Ureter (tissue), 1 donor: ENCODE measurements at places on chromosomes 16 and 17. TPM values are rescaled to one million over a fixed set of nuclear protein-coding genes. Genes with fewer than 3 reads are reported as not detected.
A peak's percentile ranks its signal among the peaks of the same experiment; 100 is the strongest.

- no peak for DNase-seq
These were observed 69.7 kb downstream of the NLK start for GRCh38 chr17:28112181-28112580.

DNA sequence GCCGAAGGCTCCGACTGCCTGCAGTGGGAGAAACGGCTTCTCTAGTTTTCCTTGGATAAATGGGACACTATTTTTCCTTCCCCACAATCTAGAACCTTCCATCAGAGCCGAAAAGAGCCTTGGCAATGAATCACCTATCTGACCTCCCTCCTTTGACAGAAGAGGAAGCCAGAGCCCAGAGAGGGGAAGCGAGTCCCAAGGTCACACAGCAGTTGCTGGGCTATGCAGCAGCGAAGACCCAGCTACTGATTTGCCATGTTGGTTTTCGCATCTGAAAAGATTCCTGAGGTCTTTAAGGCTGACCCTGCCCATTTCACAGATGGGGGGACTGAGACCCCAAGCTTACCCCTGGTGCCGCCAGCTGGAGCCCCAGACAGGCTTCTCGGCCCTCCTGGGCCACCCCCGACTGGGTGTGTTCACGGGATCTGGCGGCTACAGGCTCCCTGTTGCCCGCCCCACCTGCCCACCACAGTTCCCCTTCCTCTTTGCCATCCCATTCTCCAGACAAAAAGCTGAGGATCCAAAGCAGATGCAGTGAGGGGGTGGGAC is 45.9 kb downstream of the RAI1 start:
- DNase-seq = no peak

DNA sequence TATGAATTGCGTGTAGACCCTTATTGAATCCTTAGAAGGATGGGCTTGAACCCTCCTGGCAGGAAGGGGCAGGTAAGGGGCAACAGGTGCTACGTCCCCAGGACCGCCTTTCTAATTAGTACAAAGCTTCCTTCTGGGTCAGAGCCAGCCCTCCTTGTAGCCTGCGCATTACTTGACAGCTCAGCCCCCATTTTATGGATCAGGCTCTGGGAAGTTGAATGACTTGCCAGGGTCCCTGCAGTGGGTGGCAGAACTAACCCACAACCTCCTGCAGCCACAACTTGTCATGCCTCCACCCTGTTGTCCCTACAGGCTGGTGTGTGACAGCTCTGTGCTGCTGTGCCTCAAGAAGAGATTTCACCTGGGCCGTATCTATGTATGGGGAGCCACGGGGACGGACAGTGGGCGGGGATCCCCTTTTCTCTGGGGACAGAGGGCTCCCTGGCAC is 2.7 kb downstream of the MYO15B start:
- no peak for DNase-seq

- no peak for DNase-seq
These were observed 6.0 kb upstream of the TPPP3 start for GRCh38 chr16:67399218-67399733.

Gene C16orf89
- total RNA-seq = 10.0 TPM

GRCh38 chr16:85989863-85990643 is 91.1 kb downstream of the IRF8 start:
- DNase-seq = no peak

DNA sequence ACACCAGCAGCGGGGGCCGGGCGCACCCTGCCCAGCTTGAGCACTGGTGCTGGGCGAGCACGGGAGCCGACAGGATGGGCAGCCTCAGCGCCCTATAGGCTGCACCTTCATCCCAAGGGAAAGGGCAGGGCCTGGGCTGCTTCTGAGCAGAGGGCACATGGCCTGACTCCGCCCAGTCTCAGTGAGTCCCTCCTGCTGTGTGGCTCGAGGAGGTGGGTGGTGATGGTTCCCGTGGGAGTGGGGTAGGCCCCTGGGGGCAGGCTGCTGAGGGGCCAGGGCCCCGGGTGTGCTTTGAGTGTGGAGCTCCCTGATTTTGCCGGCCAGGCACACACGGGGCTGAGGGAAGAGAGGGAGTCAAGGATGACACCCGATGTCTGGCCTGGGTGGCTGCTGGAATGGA is 37.9 kb downstream of the TSC2 start:
- no peak for DNase-seq

Gene NDRG4
- total RNA-seq = 4.6 TPM

DNA sequence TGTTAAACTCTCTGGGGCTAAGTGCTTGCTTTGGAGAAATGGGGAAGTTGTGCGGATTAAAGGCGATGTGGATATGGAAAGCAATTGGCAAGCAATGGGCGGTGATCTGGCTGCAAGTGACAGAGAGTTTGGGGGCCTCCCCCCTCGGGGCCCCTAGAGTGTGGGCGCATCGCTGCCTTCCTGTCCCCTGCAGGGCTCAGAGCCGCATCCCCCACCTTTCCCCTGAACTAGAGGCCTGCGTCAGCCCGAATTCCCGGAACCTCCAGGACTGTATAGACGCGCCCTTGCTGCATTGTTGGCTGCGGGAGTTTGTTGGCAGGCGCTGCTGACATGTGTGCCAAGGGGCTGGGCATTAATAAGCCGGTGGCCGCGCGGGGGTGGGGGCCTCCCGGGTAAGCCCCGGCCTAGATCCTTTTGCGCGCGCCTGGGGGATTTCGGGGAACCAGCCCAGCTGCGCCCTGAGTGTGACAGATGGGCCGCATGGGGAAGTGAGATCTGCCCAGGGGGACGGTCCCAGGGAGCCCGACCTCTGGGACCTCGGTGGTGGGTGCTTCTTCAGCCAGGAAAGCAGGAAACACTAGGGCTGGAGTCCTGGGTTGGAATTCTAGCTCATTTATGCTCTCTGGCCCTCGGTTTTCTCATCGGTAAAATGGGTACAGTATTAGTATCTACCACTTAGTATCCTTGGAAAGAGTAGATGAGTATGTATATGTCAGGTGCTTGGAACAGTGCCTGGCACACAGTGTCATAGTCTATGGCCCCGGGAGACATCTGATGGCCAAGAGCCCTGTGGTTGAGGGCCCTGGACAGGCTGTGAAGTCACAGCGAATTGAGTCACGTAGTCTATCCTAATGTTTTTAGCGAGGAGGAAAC is 1.0 kb downstream of the EEF2K start:
- DNase-seq = peak; percentile 79

- peak; percentile 51 for DNase-seq
These were observed 265.2 kb downstream of the XYLT1 start for GRCh38 chr16:17205279-17206211.

Gene TMC7
- 18.6 TPM for total RNA-seq

DNA sequence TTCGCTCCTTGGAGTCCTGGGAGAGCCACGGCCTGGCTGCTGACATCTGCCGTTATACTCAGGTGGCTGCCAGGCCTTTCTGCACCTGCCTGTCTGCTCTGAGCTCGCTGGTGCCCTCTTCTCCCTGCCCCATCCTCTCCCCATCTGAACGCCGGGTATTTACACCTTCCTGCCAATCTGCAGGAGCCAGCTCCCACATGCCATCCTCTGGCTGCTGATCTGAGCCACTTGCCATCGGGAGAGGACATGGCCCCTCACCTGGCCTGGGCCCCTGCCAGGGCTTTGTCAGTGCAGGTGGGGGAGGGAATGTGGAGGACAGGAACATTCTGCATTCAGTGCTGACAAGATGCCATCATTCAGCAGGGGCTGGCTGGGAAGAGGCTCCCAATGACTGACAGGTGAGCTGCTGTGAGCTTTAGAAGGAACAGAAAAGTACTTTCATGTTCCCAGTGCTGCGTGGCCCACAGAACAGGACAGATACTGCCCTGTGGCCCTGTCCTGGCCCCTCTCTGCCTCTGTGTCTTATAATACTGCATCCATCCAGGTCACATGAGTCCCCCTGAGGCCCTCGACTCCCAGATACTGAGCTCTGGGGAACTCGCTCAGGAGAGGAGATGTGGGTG is 96.3 kb upstream of the ZNF469 start:
- no peak for DNase-seq

DNA sequence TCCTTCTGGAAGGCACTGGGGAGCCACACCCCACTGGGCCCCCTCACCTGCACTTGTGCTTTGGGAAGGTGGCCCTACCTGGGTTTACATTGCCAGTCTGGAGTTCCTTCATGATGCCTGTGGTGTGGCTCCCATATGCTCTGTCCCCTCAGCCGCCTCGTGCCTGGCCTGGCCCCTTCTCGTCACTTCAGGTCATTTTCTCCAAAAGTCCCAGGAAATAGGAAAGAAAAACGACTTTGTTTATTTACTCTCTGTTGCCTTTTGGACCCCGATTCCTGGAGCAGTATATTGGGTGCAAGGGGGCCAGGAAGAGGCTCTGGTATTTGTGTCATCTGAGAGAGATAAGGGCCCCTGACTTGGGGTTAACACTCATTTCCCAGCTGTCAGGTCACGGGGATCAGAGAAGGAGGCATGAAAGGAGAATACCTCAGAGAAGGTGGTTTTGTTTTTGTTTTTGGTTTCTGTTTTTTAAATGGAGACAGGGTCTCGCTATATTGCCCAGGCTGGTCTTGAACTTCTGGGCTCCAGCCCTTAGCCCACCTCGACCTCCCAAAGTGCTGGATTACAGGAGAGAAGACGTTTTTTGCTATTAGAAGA is 4.7 kb downstream of the SOCS3 start:
- DNase-seq = no peak

DNA sequence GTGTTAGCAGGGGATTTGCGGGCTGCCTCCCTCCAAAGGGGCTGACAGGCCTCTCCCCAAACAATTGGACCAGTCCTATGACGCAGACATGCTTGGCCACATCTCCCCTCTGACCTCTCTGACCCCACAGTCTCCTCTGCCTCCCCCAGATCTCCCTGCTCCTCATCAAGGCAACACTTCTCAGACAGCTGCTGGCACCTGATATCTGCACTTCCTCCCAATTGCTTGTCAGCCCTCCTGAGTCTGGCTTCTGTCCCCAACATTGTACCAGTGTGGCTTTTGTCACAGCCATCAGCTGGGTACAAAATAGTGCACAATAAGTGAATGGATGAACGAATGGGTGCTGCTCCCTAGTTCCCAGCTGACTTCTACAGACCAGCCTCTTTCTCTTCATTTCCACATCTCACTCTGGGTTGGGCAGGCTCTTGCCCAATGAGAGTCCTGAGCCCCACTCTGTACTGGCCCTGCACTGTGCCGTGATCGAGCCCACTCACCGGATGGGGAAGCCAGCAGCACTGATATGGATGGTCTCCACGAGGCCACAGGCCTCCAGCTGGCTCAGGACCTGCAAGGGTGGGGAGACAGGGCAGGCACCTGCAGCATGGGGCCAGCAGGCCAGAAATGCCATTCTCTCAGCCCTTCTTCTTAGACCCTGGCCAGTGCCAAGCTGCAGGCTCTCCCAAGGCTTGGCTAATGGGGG is 17.1 kb downstream of the ZNHIT3 start:
- no peak for DNase-seq

DNA sequence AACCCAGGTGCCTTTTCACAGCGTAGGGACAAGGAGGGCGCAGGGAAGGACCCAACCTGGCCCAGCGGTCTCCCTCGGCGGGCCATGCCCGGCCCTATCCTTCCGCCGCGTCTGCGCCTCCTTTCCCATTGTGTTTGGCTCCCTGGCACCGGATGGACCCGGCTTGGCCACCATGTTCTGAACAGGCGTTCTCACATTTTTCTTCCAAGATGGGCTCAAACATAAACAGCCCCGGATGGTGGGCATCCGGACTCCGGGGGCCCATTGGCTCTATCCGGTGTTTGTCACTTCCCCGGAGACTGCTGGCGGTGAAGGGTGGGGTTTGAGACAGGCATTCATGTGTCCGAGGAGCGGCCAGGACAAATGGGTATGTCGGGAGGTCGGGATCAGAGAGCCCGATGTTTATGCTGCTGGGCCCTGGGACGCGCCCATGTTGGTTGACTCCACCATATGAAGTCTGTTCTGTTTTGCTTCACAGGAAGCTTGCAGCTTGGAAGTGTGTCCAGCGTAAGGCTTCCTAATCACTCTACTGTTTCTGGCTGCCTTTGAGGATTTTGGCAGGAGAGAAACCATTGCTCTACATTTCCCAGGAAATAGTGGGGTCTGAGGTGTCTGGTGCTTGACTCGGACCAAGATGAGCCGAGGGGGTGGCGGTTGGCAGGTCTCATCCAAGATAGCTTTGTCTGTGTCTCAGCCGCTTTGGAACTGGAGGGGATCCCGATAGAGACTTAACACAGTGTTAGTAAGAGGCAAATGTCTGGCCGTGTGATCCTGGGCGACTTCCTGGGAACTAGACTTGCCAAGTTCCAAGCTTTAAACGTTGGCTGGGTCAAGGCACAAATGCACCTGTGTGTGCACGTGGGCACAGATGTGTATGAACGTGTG is 188.3 kb downstream of the IRF8 start:
- DNase-seq = no peak

DNA sequence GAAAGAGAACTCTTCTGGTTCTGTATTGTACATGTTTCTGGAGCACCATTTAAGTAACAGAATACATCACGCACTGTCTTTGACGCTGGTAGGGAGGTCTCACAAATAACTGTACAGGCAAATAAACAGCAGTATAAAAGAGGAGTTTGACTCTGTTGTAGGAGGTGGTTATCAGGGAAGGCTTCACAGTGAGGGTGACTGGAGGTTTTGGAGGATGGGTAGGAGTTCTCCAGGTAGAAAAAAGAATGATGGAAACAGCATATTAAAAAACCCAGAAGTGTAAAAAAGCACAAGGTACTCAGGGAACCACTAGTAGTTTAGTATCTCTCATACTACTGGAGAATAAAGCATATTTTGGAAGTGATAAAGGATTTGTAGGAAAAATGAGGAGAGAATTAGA is 2.7 kb upstream of the SLC6A2 start:
- DNase-seq = no peak

DNA sequence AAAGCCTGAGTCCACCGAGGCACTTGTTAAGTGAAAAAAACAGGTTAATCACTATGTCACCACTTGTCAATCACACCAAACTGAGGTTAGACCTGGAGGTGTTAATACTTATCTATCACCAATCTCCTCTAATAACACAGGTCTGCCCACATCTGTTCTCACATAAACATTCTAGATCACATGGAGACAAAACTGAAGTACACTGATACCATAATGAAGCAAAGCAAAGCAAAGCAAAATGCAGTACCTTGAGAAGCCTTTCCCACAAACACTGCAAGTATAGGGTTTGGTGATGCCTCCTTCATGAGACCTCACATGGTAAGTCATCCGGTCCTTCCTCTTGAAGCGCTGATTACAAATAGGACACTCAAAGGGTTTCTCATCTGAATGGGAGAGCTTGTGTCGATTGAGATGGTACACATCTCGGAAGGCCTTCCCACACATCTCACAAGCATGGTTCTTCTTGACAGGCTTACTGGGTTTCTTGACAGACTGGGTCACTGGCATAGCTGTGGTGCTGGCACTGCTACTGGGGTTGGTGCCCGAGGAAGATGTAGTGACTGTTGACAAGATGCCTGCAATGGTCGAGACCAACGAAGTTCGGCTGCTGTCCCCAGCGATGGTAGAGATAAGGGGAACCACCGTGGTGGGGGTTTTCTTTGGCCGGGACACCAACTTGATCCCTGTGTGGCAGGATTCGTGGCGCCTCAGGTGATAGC is 5.4 kb downstream of the VEZF1 start:
- no peak for DNase-seq

GRCh38 chr17:55348749-55349354 is 72.8 kb downstream of the MMD start:
- peak; percentile 54 for DNase-seq
